Hindlimb muscle (tissue), 1 donor: ENCODE measurements at places on chromosomes 5 and 9.

GRCh38 chr5:141870871-141871270 lies 7.3 kb downstream of the PCDH1 start:
- no peak for DNase-seq

- DNase-seq, result no peak
Observed at GRCh38 chr9:111147041-111147440, 108.8 kb upstream of the LPAR1 start.

- DNase-seq, result no peak
Observed at GRCh38 chr9:21677834-21678233, 124.6 kb upstream of the MTAP start.

DNA sequence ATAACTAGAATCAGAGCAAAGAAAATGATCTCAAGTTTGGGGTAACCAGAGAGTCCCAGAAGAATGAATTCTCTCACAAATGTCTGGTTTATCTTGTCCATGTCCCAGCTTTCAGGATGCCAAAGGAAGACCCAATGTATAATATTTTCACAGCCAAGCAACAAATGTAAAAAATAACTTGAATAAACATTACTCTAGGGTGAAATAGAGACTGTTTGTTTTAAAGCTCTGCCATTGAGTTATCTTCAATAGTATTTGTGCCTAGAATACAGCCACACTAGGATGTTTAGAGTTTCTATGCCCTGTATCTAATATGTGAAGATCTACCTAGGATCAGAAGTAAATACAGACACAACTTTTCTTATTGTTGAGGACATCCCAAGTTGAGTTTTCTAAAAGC lies at the start of gene OR13C4:
TSS of gene OR13C4 (minus strand) at position 101 of the 400 bp plus-strand sequence. CDS start at position 101, 0 bp downstream.
- DNase-seq, result no peak

GRCh38 chr9:122332083-122332482 lies 38.7 kb upstream of the PTGS1 start:
- no peak for DNase-seq

- no peak for DNase-seq
Observed at GRCh38 chr9:114845373-114845772, 39.5 kb upstream of the TNFSF15 start.

DNA sequence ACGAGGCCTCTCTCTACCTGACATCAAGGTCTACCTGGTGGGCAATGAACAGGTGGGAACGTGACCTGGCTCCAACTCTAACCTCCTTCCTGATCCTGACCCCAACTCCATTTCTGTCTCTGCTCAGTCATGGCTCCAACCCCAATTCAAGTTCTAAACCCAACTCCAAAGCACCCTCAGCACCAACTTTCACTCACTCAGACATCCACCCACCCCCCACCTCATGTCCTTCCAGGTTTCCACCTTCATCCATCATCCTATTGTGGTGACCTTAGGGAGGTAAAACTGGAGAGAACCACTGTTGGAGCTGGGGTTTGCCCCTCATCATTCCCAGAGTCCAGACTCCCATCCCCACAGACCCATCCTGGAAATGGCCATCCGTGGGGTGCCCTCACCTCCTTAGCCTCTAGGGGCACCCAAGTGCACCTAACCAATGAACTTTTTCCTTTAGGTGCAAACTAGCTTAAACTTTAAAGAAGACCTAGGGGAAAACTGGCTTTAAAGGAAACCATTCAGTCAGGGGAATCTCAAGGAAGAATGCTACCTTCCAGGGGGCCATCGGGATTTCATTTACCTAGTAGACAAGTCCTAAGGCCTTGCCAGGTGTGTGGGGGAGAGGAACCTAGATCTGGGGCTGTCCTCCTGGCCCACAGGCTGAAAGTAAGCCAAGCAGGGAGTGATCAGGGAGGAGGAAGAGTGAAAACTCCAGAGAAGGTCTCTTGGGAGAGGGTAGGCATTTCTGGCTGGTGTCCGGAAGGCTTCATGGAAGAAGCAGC lies 11.3 kb downstream of the RGS14 start:
- no peak for DNase-seq

GRCh38 chr5:149631506-149631905 lies 50.2 kb downstream of the ARHGEF37 start:
- no peak for DNase-seq

DNA sequence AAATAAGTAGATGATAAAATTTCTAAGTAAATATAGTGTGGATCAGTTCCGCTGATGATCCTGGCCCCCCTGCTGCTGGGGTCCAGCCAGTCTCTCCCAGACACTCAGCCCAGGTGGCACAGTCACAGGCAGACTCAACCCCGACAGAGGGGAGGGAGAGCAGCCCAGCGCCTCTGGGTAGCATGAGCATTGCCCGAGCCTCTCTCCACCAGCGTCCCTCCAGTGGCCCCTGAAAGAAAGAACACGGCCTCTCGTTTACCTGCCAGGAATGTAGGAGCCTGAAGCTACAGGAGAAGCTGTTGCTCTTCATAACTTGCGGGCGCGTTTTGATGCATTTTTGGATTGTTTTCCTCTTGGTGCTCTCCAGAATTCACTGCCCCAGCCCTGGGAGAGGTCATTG lies 68.8 kb upstream of the ICE1 start:
- no peak for DNase-seq

DNA sequence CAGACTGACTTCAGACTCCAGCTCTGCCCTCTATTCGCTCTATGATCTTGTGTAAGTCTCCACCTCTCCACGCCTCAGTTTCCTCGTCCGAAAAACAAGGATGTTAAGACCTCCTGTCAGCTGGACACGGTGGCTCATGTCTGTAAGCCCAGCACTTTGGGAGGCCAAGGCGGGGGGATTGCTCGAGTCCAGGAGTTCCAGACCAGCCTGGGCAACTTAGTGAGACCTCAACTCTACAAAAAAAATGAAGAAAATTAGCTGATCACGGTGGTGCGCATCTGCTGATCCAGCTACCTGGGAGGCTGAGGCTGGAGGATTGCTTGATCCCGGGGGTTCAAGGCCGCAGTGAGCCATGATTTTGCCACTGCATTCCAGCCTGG lies 36.6 kb upstream of the GABRP start:
- DNase-seq, result no peak

DNA sequence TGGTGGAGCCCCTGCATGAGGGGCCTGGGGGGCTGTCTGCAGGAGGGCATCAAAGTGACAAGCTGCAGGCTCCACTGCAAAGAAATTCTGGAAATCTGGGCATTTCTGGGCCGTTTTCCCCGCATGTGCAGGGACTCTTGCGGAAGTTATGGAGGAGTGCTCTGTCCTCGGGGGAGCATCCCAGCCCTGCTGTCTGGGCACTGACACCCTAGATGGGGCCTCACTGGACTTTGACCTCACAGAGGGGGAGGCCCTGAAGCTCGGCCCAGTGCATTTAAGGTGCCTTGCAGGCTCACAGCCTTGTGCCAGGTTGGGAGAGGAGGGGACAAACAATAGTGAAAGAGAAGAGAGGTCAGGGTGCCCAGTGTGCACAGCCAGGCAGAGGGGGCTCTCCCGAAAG lies 35.4 kb downstream of the LHX3 start:
- no peak for DNase-seq

- DNase-seq, result no peak
Observed at GRCh38 chr5:106418196-106418595, 1252.5 kb downstream of the EFNA5 start.

GRCh38 chr9:137168904-137169856 lies 671 bp downstream of the LRRC26 start:
- peak; percentile 48 for DNase-seq

- DNase-seq, result no peak
Observed at GRCh38 chr5:55986931-55987330, 7.8 kb downstream of the IL6ST start.

- no peak for DNase-seq
Observed at GRCh38 chr5:79107020-79107796, 4.4 kb upstream of the BHMT start.
